Stimulated activated naive CD4-positive, alpha-beta T cell (primary cell): ENCODE measurements at places on chromosomes 16 and 17.
A peak's percentile ranks its signal among the peaks of the same experiment; 100 is the strongest.

- DNase-seq: no peak
Measured at GRCh38 chr17:50863221-50863843, 2.8 kb downstream of the TOB1 start.

GRCh38 chr17:77496401-77496801 is 355.6 kb downstream of the SEC14L1 start:
- no peak for DNase-seq

DNA sequence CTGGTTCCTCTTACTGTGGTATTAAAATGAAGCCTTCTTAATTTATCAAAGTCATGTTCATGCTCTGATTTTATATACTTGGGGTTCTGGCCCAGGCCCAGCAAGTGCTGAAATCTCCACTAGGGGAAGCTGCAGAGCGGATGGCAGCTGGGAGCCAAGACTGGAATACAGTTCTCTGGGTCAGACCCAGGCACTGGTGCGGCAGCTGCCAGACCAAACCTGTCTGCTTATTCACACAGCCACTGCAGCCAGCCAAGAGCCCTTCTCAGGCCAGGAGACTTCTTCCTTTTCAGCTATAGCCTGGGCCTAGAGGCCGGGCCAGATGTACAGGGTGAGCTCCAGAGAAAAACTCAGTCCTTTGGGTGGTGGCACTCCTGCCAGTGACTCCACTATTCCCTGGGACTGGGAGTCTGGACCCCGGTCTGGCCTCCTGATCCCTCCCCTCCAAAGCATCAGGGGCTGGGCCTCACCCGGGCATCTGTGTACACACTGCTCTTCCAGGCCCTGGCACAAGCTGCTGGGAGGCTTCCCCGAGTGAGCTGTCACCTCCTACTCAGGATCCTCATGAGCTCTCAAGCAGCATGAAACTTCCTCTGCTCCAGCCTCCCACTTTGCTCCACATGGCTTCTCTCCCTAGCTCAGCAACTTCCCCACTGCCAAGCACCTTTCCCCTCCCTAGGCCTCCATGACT is 24.4 kb downstream of the ATP6V0D1 start:
- DNase-seq: no peak

DNA sequence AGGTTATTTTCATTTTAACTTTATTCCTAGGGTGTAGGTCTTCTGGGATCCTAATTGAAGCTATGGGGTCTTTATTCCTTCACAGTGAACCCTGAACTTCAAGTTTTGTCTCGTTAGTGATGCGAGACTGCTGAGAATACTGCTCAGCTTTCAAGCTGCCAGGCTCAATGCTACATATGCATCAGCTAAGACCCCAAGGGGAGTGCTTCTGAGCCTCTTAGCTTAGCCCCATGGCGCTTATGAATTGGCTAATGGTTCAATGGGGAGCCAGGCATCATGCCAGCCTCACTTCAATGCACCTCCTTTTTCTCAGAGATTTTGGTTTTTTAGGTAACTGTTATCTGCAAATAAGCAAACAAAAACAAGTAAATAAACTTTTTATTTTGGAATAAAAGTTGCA is 94.1 kb upstream of the SIAH1 start:
- no peak for DNase-seq

- DNase-seq: no peak
Measured at GRCh38 chr16:49521734-49522325, 148.2 kb downstream of the C16orf78 start.

DNA sequence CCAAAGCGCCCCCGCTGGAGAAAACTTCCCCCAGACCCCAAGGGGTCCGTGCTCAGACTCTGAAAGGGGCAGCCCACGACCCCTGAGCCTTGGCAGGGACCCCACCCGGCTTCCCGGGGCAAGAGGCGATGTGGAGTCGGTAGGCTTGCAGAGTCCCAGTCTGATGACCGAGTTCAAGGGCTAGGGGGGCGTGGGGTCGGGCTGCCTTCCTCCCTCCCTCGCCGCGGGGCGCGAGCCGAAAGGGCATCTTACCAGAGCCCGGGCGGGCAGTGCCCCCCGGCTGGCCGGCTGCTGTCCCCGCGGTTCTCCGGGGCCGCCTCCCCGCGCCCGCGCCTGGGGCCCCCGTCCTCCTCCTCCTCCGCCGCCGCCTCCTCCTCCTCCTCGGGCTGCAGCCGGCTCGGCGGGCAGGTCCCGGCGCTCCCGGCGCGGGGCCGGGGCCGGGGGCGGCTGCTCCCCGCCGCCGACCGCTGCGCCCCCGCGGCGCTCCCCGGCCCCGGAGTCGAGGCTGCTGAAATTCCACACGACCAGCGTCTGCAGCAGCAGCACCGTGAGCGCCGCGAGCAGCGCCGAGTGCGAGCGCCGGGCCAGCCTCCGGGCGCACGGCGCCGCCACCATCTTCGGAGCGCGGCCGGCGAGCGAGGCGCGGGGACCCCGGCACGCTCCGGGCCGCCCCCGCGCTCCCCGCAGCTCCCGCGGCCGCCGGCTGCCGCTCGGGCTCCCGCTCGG is 415 bp downstream of the XYLT1 start:
- no peak for DNase-seq

DNA sequence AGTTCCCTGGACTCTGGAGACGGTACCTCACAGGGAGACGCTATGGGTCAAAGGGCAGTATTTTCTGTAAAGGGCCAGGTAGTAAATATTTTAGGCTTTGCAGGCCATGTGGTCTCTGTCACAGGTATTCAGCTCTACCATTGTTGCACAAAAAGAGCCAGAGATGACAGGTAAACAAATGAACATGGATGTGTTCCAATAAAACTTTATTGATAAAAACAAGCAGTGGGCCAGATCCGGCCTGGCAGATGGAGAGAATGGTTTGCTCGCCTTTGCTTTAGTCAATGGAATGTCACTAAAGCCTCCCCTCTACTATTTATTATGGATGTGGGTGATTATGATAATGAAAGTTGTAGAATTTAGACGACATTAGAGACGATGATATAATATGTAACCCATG is 8.9 kb upstream of the SLC5A11 start:
- no peak for DNase-seq

DNA sequence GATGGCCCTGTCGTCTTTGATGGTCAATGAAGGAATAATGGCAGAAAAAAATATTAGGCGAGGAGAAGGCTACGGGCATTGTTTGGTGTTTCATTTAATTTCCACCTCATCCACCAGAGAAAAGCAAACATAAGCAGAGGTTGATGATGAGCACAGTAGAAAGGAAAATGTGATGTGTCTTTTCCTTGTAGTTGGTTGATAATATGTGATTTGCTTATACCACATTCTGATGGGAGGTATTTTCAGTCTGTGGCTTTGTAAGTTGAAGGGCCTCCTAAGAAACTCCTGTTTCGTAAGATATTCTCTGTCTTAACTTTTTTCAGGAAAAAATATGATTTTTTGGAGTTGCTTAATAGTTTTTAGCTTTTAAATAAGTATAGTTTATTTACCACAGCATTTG is 215.7 kb downstream of the PRKCA start:
- DNase-seq: no peak

- DNase-seq: no peak
Measured at GRCh38 chr16:53465606-53466280, 31.5 kb downstream of the RBL2 start.

GRCh38 chr17:1122533-1123392 is 57.0 kb downstream of the ABR start:
- peak; percentile 83 for DNase-seq

DNA sequence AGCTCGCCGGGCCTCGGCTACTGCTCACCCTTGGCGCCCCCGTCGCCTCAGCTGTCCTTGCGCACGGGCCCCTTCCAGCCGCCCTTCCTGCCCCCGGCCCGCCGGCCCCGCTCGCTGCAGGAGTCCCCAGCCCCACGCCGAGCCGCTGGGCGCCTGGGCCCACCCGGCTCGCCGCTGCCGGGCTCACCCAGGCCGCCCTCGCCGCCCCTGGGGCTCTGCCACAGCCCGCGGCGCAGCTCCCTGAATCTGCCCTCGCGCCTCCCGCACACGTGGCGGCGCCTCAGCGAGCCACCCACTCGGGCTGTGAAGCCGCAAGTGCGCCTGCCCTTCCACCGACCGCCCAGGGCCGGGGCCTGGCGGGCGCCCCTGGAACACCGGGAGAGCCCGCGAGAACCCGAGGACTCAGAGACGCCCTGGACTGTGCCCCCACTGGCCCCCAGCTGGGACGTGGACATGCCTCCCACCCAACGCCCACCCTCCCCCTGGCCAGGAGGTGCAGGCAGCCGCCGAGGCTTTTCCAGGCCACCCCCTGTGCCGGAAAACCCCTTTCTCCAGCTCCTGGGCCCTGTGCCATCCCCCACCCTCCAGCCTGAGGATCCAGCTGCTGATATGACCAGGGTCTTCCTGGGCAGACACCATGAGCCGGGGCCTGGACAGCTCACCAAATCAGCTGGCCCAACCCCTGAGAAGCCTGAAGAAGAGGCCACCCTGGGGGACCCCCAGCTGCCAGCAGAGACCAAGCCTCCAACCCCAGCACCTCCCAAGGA is 12.8 kb downstream of the MYO15A start:
- no peak for DNase-seq

GRCh38 chr16:70298988-70299938 is at the start of gene DDX19B:
DDX19B (plus strand) TSS chr16:70299186; CDS start chr16:70299298, 112 bp downstream.
- peak; percentile 57 for DNase-seq

- DNase-seq: peak; percentile 87
Measured at GRCh38 chr17:31524926-31525800, 133.7 kb downstream of the RAB11FIP4 start.

GRCh38 chr16:72664056-72664508 is 383.8 kb downstream of the ZFHX3 start:
- no peak for DNase-seq

DNA sequence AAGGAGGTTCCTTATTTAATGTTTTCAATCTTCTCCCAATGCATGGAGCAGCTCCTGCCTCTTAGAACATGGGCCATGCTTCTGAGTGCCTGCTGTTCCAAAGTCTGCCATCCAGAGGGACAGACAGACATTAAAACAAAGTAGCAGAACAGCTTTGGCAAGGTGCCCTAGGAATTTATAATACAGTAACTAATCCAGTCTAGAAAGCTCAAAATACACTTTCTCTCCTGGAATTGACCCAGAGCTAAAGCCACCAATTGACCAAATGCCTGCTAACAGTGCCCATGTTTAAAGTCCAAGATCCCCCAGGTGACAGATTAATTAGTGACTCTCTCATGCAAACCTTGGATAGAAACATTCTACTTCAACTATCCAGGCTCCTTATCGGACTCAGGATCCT is 11.1 kb upstream of the CHRNE start:
- no peak for DNase-seq

GRCh38 chr16:24035127-24035842 is 199.5 kb downstream of the PRKCB start:
- peak; percentile 4 for DNase-seq

DNA sequence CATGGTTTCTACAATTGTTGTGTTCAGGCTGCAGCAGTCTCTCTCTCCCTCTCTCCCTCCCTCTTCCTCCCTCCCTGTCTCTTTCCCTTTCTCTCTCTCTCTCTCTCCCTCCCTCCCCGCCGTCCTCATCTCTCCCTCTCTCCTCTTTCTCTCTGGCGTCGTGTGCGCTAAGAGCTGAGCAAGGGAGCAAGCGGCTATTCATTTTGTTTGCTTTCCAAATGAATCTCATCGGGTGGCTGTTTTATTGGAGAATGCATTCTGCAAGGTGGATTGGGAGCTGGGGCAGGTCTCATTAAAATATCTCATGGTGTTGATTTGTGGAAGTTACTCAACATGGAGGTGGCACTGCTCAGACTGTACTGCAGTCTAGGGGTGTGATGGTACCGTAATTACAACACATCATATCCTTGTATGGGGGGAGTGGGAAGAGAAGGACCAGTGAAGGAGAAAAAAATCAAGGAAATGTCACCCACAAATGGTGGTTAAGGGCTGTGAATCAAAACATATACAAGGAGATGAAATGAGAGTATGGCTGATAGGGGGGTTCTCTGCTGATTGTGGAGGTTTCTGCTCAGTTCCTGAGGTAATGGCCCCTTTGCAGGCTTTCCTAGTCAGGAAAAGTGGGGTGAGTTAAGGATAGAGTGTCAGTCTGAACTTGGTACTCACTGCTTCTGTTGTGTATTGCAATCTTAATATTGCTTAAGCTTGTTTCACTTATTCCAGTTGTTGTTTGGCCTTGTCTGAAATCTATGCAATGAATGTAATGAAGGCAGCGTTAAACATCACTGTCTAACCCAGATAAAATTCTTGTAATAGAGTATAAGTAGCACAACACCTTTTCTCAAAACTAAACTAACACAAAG is 2.7 kb downstream of the MSL1 start:
- DNase-seq: no peak

DNA sequence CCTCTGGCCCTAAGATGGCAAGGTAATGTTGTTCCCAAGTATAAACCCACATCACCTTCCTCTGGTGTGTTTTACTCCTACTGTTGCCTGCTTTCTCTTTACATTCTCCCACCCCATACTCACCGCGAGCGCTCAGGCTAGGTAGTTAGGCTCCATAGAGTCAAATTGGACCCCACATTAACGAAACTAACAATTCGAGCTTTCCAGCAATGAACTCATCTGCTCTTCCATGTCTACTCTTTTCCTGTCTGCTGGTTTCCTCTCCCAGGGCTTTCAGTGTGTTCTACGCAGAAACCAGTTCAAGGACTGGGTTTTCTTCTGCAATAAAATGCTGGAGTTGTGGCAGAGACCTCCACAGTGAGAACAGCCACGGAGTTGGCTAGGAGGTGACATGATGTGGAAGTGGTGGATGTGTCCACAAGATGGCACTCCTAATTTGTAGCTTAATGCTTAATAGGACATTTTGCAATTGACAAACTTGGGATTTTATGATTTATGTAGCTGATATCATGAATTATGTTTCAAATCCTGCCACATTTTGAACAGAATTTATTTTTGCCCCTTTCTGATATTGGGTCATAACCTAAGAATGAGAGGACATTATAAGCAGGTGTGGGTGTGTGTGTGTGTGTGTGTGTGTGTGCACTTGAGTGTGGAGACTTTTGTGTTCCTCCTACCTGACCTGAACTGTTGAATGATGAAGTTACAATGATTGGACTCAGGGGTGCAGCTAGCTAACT is 2.2 kb upstream of the UQCRC2 start:
- DNase-seq: no peak

- DNase-seq: no peak
Measured at GRCh38 chr16:79137426-79137939, 463.1 kb downstream of the MAF start.

DNA sequence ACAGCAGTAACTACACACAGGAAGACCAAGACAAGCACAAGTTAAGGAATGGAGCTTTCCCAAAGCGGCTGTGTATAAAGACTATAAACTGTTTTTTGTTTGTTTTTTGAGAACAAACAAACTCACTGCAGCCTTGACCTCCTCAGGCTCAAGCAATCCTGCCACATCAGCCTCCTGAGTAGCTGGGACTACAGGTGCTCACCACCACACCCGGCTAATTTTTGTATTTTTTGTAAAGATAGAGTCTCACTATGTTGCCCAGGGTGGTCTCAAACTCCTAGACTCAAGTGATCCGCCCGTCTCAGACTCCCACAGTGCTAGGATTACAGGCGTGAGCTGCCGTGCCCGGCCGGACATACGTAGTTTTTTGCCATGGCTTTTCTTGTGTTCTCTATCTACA is 4.1 kb upstream of the PDE6G start:
- DNase-seq: no peak
